ENCODE measurements at places on chromosomes 12 and 14.

- no peak for DNase-seq
Measured at GRCh38 chr14:68449561-68450181, 343.2 kb downstream of the ZFP36L1 start.

GRCh38 chr12:14878488-14878887, 7.2 kb downstream of the MGP start:
- DNase-seq, result no peak

DNA sequence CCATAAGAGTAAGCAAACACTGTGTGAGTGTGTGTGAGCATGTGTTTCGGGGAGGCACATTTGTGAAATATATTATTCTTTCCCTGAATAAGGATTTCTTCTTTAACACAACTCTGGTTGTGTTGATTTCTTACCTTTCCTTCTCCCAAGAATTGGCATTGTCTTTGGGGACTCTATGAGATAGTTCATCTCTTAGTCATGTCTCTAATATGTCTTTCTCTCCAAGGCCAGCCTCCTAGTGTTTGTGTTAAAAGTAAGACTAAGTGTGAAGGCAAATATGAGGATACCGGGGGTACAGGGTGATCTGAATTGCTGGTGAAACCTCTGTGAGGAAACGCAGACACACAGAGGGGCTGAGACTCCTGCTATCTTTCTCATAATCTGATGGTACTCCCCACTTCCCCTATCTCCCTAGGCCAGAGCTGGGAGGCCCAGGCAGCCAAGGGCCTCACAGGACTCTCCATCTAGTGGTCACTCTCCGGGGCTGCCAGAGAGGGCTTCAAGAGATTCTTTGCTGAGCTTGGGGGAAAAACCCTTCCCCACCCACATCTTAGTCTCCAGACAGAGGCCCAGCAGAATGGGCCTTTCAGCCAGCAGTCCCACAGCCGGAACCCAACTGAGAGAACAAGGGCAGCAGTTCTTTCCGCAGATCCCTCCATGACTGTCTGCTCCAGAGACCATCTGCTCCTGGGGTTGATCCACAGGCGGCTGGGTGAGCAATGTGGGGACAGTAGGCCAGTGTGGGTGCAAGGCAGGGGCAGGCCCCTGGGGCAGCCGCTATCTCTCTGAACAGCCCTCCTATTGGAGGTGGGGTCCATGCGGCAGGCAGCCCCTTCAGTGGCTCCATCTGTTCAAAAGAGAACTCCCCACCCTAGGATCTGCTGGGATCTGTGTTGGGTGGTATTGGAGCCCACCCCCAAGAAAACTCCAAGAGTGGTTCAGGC, 5.8 kb upstream of the HOXC12 start:
- DNase-seq, result no peak

DNA sequence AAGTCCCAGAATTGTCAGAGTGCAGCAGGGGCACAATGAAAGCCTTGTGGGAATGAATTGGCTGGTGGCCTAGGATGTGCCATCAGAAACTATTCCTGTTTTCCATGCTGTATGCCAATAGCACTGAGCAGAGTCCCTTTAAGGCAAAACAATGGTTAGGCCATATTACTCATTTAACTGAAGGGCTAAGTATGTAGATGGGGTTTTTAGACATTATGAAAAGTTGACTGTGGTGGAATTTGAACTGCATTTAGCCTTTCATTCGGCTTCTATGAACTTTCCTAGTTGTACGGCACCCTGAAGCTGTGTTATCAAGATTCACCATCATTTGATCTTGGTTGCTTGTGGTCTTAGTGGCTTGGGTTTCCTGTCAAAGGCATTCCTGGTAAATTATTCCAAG, 24.8 kb downstream of the IL26 start:
- no peak for DNase-seq

GRCh38 chr12:122174155-122174845, at the start of gene IL31:
IL31 (minus strand) TSS chr12:122174221; CDS start chr12:122174172, 49 bp downstream.
- DNase-seq, result peak; percentile 7

DNA sequence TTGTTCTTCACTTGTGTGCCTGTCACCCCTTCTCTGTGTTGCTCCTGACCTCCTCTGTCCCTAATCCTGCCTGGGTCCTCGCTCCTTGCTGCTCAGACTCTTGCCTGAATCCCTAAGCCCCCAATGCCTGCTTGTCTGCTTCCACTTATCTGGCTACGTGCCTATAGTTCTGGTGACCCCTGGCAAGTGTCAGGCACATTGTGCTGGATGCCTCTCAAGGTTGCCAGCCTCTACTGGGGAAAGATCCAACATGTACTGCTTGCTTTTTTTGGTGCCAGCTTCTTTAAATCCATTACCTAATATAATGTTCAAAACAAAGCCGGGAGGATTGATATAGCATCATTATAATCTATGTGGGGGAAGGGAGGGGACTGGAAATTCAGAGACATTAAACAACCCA, 448.0 kb upstream of the CCDC196 start:
- no peak for DNase-seq

GRCh38 chr12:117766008-117766407, 202.8 kb downstream of the KSR2 start:
- DNase-seq, result no peak

DNA sequence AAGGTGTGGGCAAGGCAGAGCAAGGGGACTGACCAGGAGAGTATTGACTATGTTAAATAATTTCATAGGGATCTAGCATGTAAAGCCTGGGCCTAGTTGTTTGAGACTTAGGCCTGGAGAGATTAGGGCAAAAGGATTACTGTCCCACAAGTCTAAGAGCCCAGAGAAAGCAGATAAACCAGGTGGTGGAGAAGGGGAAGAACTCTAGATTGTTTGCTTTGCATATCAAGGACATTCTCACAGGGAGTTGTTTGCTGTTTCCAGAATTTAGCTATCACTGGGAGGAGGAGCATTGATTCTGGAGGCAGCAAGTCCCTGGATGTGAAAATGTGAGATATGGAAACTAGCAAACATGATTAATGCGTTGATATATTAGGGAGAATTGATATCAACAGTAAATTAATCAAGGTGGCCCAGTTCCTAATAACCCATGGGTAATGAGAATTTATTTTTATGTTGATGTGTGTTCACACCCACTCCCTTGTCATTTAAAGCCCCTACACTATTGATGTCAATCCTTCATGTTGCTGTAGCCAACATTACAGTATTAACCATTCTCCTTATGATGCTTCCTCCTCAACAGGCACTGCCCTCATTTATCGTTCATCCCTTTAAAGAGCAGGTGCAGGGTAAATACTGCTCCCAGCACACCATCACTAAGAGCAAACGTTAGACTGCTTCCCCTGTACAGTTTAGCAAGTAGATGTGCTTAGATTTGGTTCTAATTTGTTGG, 1666.7 kb upstream of the FLRT2 start:
- DNase-seq, result no peak

DNA sequence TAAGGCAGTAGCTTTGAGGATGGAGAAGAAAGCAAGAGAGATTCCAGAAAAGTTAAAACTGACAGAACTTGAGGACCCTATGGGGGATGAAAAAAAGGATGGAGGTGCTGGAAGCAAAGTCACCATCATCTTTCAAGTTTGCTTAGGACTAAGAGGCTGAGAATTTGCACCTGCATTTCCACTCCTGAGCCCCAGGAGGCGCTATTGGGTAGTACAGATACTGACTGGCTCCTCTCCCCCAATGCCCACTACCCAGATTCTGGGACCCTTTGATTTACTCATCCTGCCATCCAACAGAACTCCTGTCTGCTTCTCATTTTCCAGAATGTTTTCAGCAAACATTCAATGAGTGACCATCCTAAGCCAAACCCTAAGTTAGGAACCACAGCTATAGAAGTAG, 34.0 kb upstream of the CMKLR1 start:
- no peak for DNase-seq

GRCh38 chr14:89841851-89842250, 112.7 kb downstream of the EFCAB11 start:
- no peak for DNase-seq

- DNase-seq, result no peak
Measured at GRCh38 chr14:33714527-33715226, 236.2 kb downstream of the EGLN3 start.

GRCh38 chr14:70130482-70130881, 58.3 kb downstream of the SLC8A3 start:
- DNase-seq, result no peak

GRCh38 chr14:44759277-44759676, 202.5 kb downstream of the KLHL28 start:
- DNase-seq, result no peak

GRCh38 chr12:93657071-93657470, 20.1 kb upstream of the CRADD start:
- DNase-seq, result no peak

DNA sequence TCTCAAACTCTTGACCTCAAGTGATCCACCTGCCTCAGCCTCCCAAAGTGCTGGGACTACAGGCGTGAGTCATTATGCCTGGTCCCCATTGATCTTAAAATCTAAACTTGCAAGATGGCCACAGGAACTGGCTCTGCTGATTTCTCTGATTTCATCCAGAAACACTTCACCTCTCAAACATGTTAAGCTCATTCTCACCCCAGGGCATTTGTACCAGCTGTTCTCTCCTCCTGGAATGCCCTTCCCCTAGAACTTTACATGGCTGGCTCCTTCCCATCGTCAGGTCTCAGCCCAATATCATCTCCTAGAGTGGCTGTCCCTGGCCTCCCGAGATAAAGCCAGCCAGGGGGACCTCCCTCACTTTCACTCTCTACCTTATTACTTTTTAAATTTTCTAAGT, 5.3 kb upstream of the LRTM2 start:
- DNase-seq, result no peak

DNA sequence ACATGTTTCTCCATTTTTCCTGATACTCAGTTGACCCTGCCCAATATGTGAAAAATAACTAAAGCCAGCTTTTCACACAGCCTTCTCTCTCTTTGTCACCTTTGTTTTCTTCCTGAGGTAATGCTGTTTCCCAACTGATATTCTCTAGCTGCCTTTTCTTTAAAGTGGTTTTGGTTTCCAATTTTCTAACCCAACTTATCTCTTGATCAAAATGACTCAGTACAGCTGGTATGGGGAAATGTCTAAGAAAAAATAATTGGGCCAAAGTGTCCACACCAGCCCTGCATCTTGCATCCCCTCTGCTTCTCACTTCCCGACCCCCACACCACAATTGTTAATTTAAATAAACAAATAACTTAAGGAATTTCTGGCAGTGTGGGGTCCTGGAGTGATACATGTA, 193.8 kb downstream of the SYT1 start:
- no peak for DNase-seq

Measured in stimulated activated CD8-positive, alpha-beta memory T cell treated with anti-CD3 and anti-CD28 coated beads, Interleukin-4, amount 100 ng/mL, for 24 hours (primary cell).